ENCODE measurements at places on chromosomes 6 and 20.
A peak's percentile ranks its signal among the peaks of the same experiment; 100 is the strongest.

GRCh38 chr6:56235245-56235644 lies 12.1 kb downstream of the COL21A1 start:
- DNase-seq = no peak

DNA sequence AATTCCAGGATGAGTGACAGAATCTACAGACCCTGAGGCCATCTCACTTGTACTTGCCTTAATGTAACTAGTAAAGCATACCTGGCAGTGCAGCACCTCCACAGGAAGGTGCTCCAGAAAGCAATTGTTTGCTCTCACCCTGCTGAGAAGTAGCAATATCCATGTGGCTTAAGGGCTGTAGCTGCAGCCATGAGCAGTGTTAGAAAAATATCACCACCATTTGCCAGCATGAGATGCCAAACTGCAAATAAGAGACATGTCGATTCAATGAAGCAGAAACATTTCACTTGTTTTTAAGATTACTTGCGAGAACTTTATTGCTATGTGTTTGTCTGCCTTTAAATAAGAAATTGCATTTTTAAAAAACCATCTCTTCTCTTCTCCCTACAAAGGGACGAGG lies 151.5 kb downstream of the PRL start:
- DNase-seq = no peak

- no peak for DNase-seq
Measured at GRCh38 chr20:33262658-33263065, 20.4 kb upstream of the BPIFB1 start.

- no peak for DNase-seq
Measured at GRCh38 chr6:138162955-138163575, 1.3 kb downstream of the ARFGEF3 start.

DNA sequence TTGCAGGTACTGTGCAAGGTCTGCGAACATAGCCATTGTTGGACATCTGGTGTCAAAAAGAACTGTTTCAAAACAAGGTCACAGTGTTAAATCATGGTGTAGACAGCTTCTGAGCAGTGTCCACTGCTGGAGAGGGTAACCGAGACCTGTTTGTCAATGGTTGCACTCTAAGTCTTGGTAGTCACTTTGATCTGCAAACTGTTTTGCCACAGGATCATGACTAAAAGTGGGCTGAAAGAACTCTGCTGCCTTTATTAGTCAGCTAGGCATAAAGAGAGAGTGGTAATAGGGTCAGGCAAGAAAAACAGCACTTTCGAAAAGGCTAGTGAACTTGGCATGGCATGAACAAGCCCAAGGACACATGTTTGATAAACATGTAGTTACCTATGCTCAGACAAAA lies 552.3 kb upstream of the CITED2 start:
- no peak for DNase-seq

DNA sequence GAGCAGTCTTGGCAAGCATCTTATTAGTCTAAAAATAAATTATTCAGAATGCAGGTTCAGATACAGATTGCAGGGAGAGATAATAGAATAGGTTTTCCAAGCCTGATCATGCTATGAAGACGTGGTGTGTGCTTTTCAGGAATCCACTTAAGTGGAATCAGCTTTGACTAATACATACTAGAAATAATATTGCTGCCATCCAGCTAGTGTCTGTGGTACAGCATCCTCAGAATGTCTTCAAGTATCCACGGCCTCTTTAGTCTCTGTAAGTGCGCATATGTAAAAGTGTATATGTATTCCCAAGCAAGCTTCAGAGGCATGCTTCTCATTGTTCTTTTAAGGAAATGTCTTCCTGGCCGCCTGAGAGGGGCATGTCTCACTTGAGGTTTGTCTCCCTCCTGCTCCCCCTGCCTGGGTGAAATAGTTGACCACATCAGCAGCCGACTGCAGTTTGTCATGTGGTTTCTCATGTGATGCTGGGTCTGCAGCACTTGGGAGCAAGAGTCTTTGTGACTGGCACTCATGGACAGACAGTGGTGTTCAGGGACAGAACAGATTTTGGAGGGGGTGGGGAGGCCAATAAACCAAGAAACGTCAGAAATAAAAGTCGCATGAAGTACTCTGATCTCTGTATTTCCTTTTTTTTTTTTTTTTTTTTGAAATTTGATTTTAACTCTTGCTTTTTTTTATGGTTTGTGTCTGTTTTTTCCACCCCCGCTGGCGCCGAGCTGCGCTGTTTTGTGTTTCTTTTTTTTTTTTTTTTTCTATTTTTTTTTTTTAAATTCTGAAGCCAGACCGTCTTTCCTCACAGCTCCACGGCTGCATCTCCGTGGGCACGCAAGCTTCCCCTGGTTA lies 150.8 kb downstream of the PRL start:
- DNase-seq = no peak

DNA sequence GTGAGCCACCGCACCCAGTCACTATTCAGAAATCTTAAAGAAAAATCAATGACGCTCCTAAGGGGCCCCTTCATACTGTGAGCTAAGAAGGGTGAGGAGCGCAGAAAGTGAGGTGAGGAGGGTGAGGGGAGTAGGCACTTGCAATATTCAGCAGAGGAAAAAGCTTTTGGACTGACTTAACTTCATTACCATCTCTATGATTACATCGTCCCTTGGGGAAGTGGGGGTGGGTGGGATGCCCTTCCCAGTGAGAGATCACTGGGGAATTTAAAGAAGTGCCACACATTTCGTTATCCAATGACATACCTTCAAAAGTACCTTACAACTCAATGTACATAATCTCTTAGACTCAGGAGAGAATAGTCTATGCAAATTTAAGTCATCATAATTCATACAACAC lies 46.5 kb downstream of the SMLR1 start:
- no peak for DNase-seq

GRCh38 chr6:21173031-21173430 lies 420.5 kb upstream of the SOX4 start:
- DNase-seq = no peak

GRCh38 chr20:479487-479886 lies 17.2 kb upstream of the TBC1D20 start:
- no peak for DNase-seq

DNA sequence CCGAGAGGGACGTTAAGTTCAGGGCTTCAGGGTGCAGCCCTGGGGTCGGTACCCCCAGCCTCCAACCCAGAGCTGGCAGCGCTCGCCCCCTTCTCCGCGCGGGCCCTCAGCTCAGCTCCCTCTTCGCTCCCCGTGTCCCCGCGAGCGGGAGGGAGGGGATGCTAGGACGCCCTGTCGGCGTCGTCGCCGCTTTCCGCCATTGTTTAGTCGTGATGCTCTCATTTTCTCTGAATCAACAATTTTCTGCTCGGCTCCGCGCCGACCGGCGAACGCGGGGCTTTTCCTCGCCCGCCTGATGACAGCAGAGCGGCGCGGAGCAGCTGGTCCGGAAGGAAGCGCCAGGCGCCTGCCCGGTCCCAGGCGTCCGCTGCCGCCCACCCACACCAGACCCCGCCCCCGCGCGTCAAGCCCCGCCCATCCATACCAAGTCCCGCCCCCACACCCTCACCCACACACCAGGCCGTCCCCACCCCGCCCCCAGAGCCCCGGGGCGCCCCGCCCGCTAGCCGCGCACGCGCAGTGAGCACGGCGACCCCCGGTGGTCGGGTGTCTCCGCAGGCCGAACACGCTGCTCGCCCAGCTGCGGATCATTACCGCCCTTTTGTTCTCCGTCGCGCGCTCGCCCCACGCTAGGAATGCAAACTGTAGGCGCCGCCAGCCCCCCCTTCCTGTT lies 50.1 kb upstream of the SLC32A1 start:
- peak; percentile 27 for DNase-seq

DNA sequence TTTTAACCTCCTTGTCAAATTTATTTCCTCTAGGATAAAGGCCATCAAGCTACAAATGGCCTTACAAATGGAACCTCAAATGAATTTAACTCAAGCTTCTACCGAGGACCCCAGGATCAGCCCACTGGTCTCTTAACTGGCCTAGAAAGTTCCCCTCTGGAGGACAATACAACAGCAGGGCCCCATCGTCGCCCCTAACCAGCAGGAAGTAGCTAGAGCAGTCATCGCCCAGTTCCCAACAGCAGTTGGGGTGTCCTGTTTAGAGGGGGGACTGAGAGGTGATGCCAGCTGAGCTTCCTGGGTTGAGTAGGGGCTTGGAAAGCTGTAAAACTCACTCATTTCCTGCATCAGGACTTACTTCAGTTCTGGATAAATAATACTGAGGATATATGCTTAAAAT lies 25.6 kb downstream of the CEP85L start:
- no peak for DNase-seq

DNA sequence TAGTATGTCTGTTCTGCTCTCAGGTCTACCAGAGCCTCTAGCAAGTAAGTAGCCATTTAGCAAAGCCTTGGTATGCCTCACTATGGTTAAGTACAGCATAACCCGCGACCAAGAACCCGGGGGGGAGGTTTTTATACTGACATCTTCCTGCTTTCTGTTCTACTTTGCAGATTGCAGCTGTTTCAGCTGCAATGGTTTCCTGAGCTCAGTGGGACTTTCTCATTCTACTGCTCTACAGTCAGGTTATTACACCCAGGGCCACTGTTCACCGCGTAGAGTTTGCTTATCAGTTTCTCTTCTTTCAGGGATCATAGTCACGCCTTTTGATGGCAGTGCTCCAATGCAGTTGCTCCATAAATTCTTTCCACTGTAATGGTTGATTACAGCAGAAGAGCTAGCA lies 631.3 kb downstream of the TFAP2A start:
- no peak for DNase-seq

GRCh38 chr20:10468340-10468845 lies 33.3 kb downstream of the SLX4IP start:
- DNase-seq = no peak

GRCh38 chr20:49713753-49714712 lies at the start of gene B4GALT5:
Gene B4GALT5 (minus strand): TSS chr20:49713878. CDS start chr20:49713690, 188 bp downstream.
- peak; percentile 33 for DNase-seq

DNA sequence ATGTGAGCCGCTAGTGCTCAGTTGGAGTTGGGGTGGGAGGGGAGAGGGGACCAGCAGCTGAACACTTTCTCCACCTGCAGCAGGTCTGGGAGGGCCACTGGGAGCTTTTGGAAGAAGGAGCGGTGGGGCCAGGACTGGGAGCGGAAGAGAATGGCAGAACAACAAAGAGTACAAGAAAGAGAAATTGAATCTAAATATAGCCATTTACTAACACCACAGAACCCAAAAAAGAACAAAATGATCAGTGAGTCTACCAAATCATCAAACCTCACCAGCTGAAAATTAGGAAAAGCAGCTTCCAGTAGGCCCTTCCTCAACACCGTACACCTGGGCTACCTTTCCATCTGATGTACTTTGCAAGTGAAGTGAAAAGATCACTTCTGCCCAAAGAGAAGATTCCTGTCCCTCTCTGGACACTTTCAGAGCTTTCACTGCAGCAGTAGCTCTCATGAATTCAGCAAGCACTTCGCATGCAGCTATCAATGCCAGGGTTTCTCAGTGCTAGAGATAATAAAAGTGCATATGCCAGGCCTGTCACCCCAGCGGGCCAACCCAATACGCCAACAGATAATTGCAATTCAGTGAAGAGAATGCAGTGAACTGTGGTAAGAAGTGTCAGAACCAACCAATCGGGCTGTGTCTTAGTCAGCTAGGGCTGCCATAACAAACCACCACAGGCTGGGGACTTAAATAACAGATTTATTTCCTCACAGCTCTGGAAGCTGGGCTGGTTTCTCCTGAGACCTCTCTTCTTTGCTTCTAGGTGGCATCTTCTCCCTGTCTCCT lies 597 bp downstream of the LY86 start:
- DNase-seq = no peak

DNA sequence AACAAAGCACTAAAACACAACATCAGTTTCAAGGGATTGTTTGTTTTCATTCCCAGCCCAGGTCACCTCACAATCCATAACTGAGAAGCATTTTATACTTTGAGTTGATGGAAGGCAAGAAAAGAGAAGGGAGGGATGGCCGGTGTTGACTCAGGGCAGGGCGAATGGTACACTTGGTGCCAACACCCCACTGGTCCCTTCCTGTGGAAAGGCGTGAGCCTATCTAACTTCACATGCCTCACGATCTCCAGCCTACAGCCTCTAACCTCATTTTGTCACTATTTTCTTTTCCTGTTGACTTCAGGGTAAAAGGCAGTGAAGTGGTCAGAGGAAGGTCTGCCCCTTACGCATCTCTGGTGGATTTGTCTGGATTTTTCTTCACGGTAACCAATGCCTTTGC lies 53.5 kb upstream of the SASH1 start:
- no peak for DNase-seq

DNA sequence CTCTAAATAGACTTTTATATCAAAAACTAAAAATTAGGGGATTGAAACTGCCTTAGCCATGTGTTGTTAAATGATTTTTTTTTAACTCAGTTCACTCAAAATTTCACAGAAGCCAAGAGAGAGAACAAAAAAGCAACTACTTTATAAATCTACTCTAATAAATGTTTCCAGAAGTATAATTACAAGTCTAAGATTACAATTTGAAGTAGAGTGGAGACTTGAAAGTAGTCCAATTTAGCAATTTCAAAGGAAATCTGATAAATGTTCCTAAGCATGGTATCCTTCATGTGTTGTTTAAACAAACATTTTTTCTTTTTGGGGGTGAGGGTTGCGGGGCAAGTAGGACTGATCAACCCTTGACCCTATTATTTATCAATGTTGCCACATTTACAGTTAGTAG lies 72.6 kb downstream of the PHIP start:
- no peak for DNase-seq

GRCh38 chr6:14763139-14763538 lies 482.7 kb upstream of the JARID2 start:
- DNase-seq = no peak

DNA sequence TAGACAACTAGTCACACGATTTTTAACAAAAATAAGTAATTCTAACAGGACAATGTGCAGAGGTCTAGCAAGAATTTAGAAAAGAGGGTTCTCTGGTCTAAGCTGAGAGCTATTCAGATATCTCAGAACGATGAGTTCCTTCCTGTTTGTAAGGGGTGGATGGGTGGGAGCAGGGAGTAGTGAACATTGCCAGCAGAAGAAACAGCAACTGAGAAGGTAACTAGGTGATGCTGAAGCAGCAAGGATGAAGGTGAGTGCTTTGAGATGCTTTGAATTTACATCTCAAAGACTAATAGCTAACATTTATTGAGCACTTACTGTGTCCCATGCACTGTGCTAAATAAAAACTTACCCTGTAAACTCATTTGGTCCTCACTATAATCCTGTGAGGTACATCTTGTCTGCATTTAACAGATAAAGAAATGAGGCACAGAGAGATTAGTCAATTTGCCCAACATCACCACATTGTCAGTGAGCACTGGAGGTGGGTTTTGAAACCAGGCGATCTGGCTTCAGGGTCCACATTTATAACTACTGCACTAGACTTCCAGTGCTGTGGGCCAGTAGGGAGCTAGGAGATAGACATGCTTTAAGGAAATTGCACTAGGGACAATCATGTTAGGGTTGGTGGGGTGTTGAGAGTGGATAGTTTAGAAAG lies 15.7 kb downstream of the BRD2 start:
- DNase-seq = no peak

GRCh38 chr6:6968731-6969552 lies 138.8 kb upstream of the RREB1 start:
- no peak for DNase-seq

All from T follicular helper cell (primary cell).